ENCODE measurements at places on chromosomes 12 and 14.

DNA sequence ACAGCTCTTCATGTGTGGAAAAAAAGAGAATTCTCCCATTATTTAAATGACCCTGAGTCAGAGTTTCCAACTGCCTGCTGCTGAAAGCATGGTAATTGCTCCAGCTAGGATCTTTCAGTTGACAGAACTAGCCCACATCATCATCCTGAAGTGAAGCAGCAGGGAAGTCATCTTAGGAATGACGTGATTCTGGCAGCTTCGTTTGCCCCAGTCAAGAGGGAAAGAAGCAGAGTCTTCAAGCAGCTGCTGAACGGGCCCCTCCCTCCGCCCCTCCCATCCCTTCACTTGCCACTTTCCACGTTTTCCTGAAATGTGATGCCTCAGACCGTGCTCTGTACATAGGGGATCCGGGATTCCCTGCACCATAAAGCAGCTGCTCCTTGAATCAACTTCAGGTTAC, 455.0 kb upstream of the TMEM132C start:
- no peak for DNase-seq

DNA sequence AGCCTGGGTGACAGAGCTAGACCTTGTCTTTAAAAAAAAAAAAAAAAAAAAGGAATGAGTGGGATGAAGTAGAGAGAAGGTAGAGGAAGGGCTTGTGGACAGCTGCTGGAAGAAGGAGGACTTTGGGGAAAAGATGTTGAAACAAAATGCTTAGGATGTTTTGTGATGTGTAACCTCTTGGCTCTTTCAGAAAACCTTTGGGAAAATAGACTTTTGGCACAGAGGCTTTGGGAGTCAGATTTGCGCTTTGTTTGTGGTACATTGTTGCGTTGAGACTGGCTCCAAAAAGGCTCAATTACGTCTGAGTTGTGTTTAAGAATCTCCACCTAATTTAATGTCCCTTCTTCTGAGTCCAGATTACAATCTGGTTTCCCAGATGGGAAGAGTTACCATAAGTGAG, 32.9 kb upstream of the SPTLC2 start:
- DNase-seq = no peak

- DNase-seq = no peak
Measured at GRCh38 chr12:107590814-107591375, 94.7 kb upstream of the PWP1 start.

- no peak for DNase-seq
Measured at GRCh38 chr14:101593411-101594238, 32.3 kb downstream of the DIO3 start.

DNA sequence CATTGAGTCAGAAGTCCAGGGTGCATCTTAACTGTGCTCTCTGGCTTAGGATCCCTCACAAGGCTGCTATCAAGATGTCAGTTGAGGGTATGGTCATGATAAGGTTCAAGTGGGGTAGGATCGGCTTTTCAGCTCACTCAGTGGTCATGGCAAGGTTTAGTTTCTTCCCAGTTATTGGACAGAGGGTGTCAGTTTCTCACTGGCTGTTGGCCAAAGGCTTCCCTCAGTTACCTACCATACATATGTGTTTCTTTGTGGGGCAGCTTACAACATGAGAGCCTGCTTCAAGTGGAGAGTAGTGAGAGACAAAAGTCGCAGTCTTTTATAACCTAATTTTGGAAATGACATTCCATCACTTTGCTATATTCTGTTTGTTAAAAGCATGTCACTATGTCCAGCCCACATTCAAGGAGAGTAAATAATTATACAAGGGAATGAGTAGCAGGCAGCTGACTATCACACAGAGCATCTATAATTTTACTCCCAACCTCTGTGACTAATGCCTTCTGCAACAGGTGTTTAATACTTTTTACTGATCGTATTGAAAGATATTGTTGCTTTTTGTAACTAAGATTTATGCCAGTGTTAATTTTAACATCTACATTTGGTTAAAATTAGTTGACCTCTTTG, 572.8 kb upstream of the FBXO33 start:
- no peak for DNase-seq

DNA sequence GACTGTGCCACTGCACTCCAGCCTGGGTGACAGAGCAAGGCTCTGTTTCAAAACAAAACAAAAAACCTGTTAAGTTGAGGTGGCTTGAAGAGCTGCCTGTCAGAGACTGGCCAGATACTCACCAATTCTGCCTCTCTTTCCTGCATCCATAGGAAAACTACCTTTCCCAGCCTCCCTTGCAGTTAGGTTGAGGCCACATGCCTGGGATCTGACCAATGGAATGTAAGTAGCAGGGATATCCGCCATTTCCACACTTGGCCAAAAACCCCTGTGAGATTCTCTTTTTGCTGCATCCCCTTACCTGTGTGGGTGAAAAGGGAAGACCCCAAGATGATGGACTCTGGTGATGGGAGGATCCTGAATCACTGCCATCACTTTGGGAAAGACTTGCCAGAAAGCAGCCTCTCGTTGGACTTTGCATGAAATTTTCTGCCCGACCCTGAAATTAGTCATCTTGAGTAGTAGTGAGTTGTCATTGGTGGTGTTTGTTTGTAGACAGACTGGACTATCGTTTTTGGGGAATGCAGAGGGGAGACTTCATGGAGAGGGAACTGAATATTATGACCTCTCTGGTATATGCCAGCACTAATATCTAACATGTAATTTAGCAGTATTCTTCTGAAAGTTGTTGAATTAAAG, 14.0 kb downstream of the GPR68 start:
- no peak for DNase-seq

GRCh38 chr12:109527489-109528123, 45.7 kb downstream of the MMAB start:
- no peak for DNase-seq

GRCh38 chr12:104150416-104150815, 12.4 kb upstream of the NFYB start:
- DNase-seq = no peak

DNA sequence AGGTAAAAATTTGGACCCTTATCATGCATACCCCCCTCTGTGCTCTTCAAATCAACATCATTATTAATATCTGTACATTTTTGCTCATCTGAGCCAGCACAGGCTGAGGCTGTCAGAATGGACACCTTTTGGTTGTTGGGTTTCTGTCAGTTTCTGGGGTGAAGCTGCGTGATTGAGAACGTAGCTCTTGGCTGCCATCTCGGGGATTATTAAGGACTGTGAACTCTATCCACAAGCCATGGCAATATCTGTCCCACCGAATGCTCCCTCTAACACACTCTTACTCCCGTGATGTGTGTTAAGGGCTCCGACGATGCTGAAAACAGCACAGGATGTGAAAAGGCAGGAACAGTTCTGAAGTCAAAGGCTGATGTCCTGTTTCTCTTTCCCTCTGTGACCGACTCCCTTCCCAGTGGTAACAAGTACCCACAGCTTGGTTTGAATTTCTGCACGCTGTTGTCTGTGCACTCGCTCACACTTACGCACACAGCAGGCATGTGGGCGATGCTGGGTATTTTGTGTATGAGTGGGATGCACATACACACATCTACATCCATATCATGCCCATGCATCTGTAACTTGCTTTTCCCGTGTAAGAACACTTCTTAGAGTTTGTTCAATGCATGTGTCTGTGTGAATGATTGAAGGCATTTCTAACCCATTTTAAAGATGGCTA, 405.6 kb downstream of the TMEM121 start:
- DNase-seq = no peak

DNA sequence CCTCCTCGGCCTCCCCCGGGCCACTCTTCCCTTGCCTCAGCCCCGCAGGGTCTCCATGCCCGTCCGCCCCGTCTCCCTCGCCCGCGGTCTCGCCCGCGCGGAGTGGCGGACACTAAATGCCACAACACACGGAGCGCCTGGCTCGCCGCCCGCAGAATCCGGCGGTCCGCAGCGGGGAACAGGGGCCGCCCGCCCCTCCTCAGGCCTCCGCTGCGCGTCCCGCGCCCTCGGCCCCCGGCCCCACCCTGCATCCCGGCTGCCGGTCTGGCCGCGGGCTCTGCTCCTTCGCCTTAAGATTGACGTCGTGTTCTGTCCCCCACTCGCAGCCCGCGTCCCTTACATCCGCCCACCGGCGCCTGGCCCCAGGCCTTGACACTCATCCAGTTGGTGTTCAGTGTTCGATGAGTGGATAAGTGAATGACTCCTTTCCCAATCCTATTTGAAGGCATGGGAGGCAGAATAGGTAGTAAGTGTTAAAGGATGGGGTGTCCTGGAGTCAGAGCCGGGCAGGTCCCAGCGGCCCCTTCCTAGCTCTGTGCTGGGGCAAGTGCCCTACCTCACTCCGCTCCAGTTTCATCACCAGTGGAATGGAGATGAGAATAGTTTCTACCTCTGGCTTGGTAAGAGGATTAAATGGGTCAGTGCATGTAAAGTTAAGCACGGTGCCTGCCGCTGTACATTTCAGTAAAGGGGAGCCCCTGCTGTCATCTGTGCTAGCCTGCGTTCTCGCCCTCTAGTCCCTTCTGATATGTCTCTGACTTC, 622 bp downstream of the TECPR2 start:
- no peak for DNase-seq

- no peak for DNase-seq
Measured at GRCh38 chr12:62912644-62913043, 22.3 kb downstream of the PPM1H start.

DNA sequence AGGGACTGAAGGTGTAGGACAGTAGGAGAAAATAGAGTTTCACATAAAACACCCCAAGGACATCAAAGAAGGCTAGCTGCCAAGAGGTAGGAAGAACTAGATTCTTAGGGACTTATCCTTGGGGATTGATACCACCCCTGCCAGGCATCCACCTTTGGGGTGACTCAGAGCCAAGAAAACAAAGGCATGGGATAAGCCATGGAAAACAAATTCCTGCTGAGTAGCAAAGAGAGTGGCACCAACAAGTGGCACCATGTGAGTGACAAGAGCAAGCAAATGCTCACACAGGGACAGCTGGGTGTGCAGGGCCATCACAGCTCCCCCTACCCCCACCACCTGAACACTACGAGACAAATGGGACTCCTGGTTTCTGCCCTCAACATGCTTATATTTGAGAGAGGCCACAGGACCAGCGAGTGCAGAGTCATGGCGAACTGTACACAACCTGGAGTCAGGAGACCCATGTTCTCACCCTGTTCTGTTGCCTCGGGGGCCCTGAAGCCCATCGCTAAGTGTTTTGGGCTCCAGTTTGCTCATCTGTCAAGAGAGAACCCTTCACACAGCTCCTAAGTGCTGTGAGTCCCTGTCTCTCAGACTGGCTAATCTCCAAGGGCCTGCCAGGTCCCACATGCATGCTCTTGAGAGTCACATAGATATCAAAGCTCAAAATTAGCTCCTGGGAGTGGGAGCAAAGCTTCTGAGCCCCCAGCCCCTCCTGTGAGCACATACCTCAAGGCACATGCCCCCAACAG, 91.9 kb downstream of the DPF3 start:
- DNase-seq = no peak

- no peak for DNase-seq
Measured at GRCh38 chr12:572532-572899, 90.7 kb downstream of the NINJ2 start.

- no peak for DNase-seq
Measured at GRCh38 chr14:53461858-53462257, 308.7 kb upstream of the DDHD1 start.

Data from activated naive CD8-positive, alpha-beta T cell treated with anti-CD3 and anti-CD28 coated beads, Interleukin-2, amount 50 U/mL, for 16 hours (primary cell).